ENCODE measurements at places on chromosomes 5 and 9.

- no peak for DNase-seq
Observed at GRCh38 chr5:65032250-65032649, 263.5 kb downstream of the CWC27 start.

DNA sequence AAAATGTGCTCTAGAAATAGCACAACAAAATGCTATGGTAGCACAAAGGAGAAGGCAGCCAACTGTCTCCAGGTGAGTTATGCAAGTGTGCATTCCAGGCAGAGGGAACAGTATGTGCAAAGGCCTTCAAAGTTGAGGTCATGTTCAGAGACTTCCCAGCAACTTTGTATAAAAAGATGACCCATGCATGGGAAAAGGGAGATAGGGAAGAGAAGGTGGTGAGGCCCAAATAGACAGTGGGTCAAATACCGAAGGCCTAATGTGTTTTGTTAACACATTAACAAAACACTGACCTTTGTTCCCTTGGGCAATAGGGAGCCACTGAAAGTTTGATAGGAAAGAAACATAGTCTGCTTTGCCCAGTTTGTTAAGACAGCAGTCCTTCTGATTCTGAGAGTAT, 445.3 kb downstream of the EBF1 start:
- DNase-seq, result no peak

DNA sequence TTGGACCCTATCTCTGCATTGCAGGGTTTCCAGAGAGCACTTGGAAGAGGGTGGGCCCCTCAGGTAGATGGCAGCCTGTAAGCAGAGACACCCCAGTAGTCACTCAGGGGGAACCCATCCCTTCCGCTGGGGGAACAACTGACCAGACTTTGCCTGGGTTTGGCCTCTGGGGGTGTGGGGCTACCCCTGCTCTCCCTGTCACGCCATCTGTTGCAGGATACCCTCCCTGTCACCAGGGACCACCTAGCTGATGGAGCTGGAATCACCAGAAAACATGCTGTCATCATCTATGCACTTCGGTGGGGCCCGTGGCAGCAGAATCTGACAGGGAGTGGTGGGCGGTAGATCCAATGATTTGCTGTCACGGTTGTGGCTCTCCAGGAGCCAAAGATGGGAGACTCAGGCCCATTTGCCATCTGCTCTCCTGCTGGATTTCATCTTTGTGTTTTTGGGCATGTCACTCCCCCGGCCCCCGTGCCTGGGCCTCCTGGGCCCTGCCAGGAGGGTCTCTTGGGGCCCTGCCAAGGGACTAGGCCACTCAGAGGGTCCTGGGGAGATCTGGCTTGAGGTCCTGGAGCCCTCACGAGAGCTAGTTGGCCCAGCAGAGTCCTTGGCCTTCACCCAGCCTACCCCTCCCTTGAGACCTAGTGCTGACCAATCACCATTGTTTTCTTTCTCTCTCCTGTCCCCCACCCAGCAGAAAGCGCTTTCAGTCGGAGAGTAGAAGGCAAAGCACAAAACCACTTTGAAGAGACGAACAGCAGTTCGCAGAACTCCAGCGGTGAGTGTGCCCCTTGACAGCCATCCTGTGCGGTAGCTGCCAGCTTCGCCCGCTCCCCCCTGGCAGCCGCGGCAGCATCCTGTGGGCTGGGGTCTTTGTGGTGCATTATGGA, 45.9 kb downstream of the AMBP start:
- DNase-seq, result no peak

DNA sequence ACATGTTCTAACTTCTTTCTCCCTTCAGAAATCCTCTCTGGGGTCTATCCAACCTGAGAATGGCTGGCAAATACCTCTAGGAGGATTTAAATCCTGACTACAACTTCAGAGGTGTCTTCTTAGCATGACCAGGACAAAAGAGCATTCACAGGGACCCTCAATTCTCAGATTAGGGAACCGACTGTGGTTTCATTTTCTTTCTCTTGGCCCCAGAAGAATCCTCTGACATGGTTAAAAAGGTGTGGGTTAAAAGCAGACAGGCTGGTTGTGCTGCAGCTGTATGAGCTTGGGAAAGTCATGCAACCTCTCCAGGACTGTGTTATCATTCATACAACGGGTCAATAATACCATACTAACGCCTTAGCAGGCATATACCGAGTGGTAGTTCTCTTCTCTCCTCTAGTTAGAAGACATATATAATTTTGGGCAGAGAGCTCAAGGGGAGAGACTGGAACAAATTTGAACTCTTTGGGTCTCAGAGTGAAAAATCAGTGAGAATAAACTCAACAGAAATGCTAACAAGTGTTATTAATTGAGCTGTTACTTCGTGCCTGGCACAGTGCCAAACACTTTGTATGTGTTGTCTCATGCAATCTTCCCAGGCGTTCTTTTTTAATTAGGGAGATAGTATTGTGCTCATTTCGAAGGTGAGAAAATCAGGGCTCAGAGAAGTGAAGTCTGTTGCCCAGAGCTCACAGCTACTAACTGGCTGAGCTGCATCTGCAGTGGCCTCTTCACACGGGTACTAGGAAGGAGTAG, 35.2 kb downstream of the INSYN2B start:
- no peak for DNase-seq

GRCh38 chr9:13863112-13863511, 450.8 kb downstream of the NFIB start:
- DNase-seq, result no peak

GRCh38 chr5:73494721-73495120, 3.5 kb upstream of the BTF3 start:
- no peak for DNase-seq

DNA sequence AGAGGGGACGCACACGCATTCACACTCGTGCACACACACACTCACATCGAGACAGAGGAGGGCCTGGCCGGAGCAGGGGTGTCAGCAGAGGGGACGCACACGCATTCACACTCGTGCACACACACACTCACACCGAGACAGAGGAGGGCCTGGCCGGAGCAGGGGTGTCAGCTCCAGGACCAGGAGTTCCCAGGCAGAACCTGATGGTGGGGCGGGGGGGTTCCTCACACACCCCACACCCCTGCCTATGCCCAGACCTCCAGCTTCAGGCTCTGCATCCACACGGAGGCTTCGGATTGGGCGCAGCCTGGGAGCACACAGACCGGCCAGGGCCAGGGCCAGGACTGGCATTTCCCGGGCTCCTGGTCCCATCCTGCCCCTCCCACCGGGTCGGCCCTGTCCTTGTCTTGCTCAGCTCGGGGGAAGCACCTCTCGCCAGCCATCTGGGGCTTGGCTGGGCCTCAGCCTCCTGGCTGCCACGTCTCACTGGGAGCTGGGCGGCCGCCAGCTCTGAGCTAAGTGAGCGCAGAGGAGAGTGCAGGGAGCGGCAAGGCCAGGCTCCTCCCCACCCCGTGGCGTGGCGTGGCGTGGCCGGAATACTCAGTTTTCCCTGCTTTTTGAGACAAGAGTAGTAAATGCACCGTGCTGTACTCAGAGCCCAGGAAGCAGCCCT, 31.3 kb downstream of the ADAMTS2 start:
- no peak for DNase-seq

DNA sequence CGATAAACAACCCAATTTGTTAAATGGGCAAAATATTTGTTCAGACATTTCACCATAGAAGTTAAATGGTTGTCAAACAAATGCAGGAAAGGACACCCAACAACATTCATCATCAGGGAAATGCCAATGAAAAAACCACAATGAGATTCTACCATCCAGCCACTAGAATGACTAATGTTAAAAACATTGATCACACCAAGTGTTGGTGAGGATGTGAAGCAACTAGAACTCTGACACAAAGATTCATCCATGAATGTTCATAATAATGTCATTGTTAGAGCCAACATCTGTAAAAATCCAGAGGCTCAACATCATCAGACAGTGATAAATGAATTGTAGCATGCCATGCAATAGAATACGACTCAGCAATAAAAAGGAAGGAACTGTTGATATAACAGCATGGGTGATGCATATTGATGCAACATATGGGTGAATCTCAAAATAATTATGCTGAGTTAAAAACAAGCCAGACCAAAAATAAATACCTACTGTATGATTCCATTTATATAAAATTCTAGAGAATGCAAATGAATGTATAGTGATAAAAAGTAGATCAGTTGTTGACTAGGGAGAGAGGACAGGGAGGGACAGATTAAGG, 55.9 kb upstream of the UNC5A start:
- DNase-seq, result no peak
